ENCODE measurements at places on chromosomes 2 and 18.

DNA sequence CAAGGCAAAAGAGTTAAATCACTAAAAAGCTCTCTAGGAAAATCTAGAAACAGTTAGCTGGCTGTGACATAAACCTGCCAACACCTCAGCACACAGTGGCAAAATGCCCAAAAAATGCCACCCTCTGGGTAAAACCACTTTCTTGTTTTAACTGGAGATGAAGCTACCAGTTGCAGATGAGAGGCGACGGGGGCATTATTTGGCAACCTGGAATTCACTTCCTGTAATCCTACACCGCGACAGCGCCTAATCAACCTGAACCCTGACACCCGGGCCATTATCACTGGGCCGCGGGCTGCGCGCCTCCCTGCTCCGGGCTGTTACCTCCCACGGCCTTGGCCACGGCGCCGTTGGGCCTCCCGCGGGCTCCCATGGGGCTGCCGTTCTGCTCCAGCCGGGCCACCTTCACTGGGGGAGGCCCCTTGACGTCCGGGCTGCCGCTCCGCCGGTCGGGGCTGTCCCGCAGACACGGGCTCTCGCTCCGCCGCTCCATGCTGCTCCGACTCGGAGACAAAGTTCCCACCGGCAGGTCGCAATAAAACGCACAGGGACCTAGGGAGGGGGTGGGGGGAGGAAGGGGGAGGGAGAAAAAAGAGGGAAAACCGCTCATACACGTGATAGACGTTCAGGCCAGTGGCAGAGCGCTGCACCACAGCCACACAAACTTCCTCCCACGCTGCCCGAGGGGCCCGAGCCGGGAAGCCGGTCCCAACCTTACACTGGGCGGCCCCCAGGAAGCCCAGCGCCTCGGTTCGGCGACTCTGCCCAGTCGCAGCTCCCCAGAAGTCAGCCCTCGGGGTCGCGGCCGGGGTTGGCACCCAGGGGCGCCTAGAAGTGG, 2.0 kb downstream of the SATB2 start:
- no peak for DNase-seq

DNA sequence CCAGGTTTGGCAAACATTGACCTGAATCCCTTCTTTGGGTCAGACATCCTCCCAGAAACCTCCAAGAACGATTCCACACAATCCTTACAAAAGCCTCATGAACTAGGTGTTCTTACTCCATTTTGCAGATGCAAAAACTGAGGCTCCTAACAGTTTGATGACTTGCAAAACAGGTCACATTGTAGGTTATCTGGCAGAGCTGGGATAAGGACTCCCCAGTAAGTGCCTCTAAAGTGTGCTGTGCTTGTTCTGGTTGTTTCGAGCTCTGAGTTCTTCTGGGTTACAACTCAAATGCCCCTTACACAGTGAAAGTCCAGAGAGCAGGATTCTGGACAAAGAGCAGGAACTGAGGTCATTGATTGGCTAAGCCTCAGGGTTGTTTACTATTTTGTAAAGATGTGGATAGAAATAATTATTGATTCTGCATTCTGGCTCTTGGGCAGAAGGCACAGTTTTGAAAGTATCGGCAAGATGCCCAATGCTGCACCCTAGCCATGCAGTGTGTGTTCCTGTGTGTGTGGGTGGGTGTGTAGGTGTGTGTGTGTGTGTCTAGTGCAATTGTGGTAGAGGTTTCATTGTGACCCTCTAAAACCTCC, 17.0 kb upstream of the IGFBP2 start:
- DNase-seq: no peak

DNA sequence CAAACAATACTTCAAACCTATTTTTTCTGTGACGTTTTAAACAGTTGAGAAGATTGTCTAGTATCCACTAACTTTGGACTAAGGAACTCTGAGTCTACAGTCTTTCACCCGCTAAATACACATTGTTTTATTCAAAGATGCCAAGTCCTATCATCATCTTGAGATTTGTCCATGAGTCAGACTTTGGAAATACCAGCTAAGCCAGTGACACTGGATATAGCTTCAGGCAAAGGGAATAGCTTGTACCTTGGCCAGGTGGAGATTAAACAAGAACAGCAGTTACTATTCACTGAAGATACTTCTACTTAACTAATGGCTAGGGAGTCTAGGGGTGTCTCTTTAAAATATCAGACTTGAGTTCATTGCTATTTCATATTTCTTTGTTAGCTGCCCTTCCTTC, 137.5 kb downstream of the COMMD1 start:
- no peak for DNase-seq

GRCh38 chr2:20150806-20151571, 73.9 kb downstream of the SDC1 start:
- DNase-seq: no peak

DNA sequence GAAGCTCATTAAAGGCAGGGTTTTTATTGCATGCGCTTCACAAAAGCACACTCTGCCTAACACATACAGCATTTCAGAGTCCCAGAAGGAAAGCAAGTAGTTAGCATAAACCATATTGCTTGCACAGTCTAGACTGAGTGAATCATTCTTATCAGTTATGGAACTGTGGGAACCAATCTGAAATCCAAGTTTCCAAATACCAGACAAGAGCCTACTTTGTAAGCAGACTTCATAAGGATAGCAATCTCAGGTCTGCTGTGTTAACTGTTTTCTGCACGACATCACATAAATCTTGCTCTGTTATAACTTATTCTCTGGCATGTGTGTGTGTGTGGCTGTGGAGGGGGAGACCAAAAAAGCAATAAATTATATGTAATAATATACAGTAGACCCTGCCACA, 608.1 kb upstream of the REG3G start:
- no peak for DNase-seq

All from fibroblast of skin of right biceps (primary cell).